Endothelial cell of umbilical vein (primary cell): ENCODE measurements at places on chromosomes 5 and 9. TPM values are rescaled to one million over a fixed set of nuclear protein-coding genes. Genes with fewer than 3 reads are reported as not detected.
A peak's percentile ranks its signal among the peaks of the same experiment; 100 is the strongest.

- peak; percentile 31 for DNase-seq
These were observed 98.0 kb downstream of the ENC1 start for GRCh38 chr5:74542482-74542881.

GRCh38 chr9:94142353-94142752, 58.1 kb downstream of the PTPDC1 start:
- DNase-seq: no peak

GRCh38 chr5:141094481-141095262, at the start of gene PCDHB2:
Gene PCDHB2 (plus strand): TSS chr5:141094615. CDS start chr5:141094791, 176 bp downstream.
- DNase-seq: peak; percentile 21

NPR3 gene
- polyA plus RNA-seq: 0.01 and 0.03 TPM in 2 replicates

LOX gene
- 39.0 and 43.5 TPM in 2 replicates for polyA plus RNA-seq

ZFP37 gene
- polyA plus RNA-seq: 0.13 and 0.21 TPM in 2 replicates

UBE2QL1 gene
- polyA plus RNA-seq: 0.04 and 0.05 TPM in 2 replicates
